ENCODE measurements at places on chromosomes 13 and 19. TPM values are rescaled to one million over a fixed set of nuclear protein-coding genes. Genes with fewer than 3 reads are reported as not detected.

The MEIOSIN gene
- total RNA-seq, result not detected

The POP4 gene
- 103 TPM for total RNA-seq

The TMEM238 gene
- 23.6 TPM for total RNA-seq

DNA sequence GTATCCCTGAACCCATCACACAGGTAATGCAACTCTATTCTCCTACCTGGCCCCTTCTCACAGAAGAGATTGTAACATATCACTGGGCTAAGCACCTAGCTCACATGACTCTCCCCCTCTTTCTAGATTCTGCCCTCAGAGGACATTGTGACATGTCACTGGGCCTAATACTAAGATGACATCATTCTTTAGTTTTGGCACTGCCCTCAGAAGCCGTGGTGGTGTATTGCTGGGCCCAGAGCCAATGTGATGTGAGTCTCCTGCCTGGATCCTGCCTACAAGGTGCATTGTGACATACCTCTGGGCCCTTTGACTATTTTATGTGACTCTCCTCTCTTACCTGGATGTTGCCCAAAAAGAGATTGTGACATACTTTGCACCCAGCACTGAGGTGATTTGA lies 21.4 kb upstream of the ZNF730 start:
- no peaks in the 10 kb centered on the region for H3K27me3 ChIP-seq
- peaks cover 34% of the 10 kb centered on the region for H3K36me3 ChIP-seq
- DNase-seq, result no peak
- no peaks in the 10 kb centered on the region for H3K4me1 ChIP-seq

GRCh38 chr19:30679789-30680188 lies 307.6 kb downstream of the ZNF536 start:
- H3K27me3 ChIP-seq, result no peaks in the 10 kb centered on the region
- H3K36me3 ChIP-seq, result no peaks in the 10 kb centered on the region
- no peak for DNase-seq
- H3K4me3 ChIP-seq, result no peak overlapping the region
- no peak overlapping the region for H3K27ac ChIP-seq
